T-helper 17 cell (primary cell): ENCODE measurements at places on chromosomes 12 and 14.

- H3K36me3 ChIP-seq: peaks cover 10% of the 10 kb centered on the region
- H3K27me3 ChIP-seq: no peaks in the 10 kb centered on the region
- H3K4me1 ChIP-seq: peaks cover 39% of the 10 kb centered on the region
- H3K27ac ChIP-seq: peak overlapping the region; percentile 98
- H3K4me3 ChIP-seq: no peak overlapping the region
Measured at GRCh38 chr14:53147208-53147607, 5.9 kb downstream of the DDHD1 start.

- no peaks in the 10 kb centered on the region for H3K27me3 ChIP-seq
- H3K27ac ChIP-seq: no peak overlapping the region
- no peak for DNase-seq
- H3K4me3 ChIP-seq: no peak overlapping the region
Measured at GRCh38 chr12:105539735-105540134, 209.2 kb downstream of the C12orf75 start.

- no peak overlapping the region for H3K4me3 ChIP-seq
- H3K36me3 ChIP-seq: no peaks in the 10 kb centered on the region
- no peak for DNase-seq
- peaks cover 32% of the 10 kb centered on the region for H3K4me1 ChIP-seq
Measured at GRCh38 chr12:14260011-14260993, 105.2 kb upstream of the ATF7IP start.

- H3K4me3 ChIP-seq: no peak overlapping the region
- no peak for DNase-seq
- peaks cover 2% of the 10 kb centered on the region for H3K36me3 ChIP-seq
- H3K27ac ChIP-seq: no peak overlapping the region
- peaks cover 2% of the 10 kb centered on the region for H3K4me1 ChIP-seq
- H3K27me3 ChIP-seq: no peaks in the 10 kb centered on the region
Measured at GRCh38 chr14:103008768-103009357, 48.5 kb downstream of the CDC42BPB start.
